ENCODE measurements at places on chromosomes 5 and 9.

DNA sequence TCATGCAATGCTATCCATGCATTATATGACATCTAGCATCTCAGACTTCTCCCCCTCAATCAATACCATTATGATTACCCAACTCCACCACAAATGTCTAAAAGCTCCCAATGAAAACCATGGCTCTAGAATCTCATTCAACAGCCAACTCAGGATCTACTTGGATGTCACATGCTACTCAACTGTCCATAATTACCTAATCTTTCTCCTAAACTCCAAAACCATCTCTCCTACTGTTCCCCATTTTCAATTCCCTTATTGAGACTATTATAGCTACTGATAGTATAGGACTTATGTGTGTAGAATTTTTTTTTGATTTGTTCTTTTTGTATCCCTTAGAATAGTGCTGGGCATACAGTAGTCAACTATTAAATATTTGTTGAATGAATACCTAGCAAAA is 8.2 kb upstream of the STRBP start:
- DNase-seq, result no peak

GRCh38 chr5:172266676-172267092 is 16.9 kb downstream of the UBTD2 start:
- DNase-seq, result no peak

DNA sequence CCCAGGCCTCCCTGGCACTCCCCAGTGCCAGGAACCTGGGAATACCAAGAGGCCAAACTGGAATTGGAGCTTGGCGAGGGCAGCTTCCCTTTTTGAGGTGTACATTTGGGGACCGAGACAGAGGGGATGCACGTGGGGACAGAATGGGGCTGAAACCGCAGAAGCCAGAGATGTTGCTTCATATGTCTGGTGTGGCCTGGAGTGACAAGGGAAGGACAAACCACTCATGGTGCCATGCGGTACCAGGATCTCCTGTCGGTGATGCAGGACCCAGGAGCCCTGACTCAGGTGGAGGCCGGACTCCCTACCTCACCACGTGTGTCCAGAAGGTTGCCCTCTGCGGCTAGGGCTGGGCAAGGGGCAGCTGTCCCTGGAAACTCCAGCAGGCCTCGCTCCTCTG is 4.0 kb upstream of the CSF2 start:
- DNase-seq, result no peak

DNA sequence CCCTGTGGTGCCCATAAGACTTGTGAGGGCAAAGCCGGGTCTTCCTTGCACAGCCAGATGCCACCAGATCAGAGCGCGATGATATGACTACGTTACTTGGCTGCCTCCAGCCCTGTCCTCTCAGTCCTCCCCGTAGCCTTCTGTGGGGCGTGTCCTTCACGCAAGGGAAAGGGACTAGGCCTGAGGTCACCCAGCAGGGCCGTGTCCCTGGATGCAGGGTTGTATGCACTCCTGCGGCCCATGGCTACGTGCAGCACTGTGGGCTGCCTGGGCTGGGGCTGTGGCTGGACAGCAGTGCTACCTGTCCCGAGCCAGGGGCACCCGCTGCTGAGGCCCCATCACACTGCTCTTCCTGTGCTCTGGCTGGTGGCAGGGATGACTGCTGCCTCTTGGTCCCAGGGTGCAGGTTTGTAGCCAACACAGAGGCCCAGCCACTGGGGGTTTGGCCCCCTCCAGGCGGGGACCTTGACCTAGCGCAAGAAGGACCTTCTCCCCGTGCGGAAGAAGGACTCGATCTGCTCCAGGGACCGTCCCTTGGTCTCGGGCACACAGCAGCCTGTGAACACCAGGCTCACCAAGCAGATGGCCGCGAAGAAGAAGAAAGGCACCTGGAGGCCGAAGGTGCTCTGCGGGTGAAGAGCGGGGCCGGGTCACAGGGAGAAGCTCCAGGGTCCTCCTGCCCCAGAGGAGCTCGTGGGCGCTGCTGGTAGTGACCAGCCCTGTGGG is 7.2 kb downstream of the SLC2A6 start:
- no peak for DNase-seq

DNA sequence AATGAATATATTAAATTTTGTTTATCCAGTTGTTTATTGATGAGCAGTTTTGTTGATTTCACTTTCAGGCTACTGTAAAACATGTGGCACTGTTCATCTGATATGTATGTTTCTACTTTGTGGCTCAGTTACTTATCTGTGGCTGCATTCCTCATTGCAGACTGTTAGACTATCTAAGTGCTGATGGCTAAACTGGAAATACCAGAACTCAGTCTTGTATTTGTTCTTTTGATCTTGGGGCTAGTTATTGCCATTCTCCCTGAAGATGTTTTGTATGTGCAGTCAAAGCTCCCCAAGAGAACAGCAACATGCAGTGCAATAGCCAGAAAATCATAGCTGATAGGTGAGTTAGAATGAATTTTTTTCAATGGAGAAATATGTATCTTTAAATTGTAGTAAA is 162.2 kb downstream of the GADD45G start:
- DNase-seq, result no peak

GRCh38 chr5:80348171-80348570 is 28.4 kb downstream of the SPZ1 start:
- no peak for DNase-seq

DNA sequence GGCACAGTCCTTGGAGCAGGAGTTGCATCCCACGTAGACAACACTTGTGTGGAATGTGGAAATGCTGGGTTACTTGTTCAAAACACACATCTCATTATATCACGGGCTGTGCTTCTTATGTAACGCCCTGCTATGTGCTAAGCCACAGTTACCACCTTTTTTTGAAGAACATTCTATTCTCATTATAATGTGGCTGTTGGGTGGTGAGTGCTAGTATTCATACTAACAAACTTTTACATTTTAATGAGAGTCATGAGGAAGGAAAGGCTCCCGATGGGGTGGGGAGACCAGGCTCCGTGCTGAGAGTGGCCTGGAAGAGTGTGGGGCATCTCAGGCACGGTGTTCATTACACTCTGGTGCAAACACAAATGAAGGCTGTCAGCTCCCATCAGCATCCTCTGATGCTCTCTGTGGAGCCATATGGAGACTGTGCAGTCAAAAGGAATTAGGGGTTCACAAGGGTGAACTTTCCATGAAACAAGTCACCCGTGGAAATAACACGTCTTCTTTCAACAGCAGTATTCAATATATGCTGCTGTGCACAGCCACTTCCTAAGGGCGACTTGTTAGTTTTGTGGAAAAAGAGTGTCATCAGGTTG is 153.1 kb upstream of the RAPGEF1 start:
- DNase-seq, result no peak

DNA sequence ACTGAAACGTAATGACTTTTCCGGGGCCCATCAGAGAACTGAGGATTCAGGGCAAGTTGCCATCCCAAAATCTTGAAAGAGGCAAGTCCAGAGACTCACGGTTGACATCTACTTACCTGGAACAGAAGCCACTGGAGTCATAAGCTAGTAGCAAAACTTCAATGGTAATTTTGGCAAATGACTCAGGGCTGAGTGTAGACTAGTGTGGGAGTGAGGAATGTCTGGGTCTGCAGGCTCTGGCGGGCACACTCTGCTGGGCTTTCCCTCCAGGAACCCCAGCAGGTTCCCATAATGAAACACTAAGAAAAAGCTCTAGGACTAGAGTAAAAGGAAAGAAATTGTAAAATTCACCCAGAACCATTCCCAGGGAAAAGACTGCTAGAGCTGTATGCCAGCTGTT is 122.9 kb upstream of the NFIL3 start:
- no peak for DNase-seq

DNA sequence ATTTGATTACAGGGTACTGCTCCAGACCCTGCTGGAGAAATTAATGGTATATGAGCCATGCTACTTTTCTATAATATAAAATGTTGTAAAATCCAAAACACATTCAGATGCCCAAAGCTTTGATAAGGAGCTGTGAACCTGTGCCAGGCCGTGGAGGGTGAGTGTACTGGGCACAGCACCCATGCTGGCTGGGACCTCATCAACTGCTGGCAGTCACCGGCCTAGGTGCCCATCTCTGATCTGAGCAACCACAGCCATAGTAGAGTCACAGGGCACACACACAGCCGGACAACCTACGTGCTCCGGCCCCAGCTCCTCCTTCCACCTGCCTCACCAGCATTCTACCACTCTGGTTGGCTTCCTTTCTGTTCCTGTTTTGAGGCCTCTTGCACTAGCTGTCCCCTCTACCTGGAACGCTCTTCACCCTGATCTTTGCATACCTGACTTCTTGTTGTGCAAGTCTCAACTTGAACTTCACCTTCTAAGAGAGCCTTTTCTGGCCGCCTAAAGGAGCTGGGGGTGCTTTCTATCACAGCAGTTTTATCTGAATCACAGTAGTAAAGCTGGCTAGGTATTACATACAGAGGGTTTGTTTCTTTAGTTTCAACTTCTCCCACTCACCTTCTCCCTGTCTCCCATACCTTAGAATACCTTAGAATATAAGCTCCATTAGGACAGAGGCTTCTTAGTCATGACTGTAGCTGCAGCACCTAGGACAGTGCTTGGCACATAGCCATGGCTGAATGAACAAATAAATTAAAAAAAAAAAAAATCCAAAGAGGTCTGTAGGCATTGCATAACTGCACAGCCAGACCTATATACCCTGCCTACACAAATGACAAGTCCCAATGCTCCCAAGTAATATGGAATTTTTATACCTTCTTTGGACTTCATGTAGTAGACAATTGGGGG is 51.7 kb downstream of the MED27 start:
- DNase-seq, result no peak

DNA sequence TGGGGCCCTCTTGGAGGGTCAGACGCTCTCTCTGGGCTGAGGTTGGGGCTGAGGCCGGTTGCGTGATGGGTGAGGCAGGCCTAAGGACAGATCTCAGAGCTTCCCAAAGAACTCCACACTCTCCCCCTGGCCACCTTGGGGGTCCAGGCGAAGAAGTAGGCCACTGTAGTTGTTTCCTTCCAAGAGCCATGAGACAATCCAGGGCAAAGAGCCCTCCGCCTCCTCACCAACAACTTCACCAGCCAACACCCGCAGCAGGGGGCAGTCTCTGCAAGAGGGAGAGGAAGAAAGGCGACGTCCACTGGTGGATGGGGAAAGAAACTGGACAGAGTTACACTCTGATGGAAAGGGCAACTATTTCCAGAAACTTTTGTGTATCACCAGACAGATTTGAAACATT is 10.7 kb downstream of the SLC35A4 start:
- no peak for DNase-seq

DNA sequence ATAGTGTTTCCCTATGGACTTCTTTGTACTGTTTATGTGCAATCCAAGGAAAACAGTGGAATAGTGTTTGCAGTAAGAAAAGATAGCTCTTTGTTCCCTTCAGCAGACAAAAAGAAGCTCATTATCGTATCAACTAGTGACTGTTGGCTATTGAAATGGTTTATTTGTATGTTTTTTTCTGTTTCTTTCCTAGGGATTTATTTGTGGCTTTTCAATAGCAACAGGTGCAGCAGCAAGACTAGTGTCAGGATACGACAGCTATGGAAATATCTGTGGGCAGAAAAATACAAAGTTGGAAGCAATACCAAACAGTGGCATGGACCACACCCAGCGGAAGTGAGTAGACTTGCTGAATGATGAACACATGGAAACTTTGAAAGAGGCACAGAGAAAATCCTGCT is 65.1 kb downstream of the SLC44A1 start:
- peak; percentile 85 for DNase-seq

DNA sequence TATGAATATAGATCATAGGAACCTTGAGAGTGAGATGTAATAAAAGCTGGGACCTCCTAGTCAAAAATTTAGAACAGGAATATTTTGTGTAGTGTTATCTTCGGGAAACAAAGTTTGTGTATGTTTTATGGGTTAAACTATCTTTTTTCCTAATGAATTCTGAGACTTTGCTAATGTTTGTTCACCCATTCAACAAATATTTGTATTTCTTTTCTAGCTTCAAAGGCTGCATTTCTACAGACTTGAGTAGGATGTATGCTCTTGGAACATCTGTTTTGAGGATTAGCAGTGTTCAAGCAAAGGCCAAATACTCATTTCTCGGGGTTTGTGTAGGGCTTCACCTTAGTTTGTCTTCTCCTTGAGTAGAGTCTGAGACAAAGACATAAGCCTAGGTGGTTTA is 16.2 kb downstream of the NDUFS4 start:
- DNase-seq, result no peak

GRCh38 chr5:153959134-153959957 is 79.4 kb downstream of the FAM114A2 start:
- no peak for DNase-seq

DNA sequence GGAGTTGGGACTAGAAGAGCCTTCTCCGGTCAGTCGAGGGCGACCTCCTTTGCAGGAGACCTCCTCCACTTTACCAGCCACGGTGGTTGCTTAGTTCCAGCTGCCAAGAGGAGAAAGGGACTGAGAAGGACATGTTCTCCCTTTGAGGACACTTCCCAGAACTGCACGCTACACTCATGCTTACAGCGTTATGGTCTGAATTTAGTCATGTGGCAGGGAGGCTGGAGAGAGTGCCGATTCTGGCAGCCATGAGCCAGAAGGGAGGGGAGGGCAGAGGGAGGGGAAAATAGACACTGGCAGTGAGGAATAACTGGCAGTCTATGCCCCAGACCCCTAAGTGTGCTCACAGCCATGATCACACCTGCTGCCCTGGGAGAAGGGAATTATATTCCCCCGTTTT is 47.8 kb downstream of the TSPAN17 start:
- DNase-seq, result no peak

GRCh38 chr9:6977761-6978160 is 220.0 kb downstream of the KDM4C start:
- DNase-seq, result no peak

DNA sequence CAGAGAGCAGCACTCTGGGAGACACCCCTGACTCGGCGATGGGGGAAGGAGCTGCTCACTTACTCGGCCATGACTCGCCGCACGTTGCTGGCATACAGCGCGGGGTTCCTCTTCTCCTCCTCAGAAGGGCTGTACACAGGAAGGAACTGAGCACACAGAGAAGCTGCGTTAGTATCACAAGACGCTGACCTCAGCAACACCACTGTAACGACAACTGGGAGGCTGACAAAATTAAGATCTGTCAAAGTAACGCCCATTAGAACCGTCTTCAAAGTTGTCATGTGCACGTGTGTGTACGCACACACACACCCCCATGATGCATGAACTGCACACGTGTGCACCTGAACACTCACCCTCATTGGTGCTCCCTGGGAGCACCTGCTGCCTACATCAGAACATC is 32.1 kb upstream of the SLC6A3 start:
- no peak for DNase-seq

- DNase-seq, result no peak
Measured at GRCh38 chr5:149544028-149544420, 7.2 kb downstream of the CSNK1A1 start.
